NCI-H446 (cell line): ENCODE measurements at places on chromosomes 7 and 10.

GRCh38 chr10:73414230-73414945 is 530 bp upstream of the ANXA7 start:
- DNase-seq, result no peak

- DNase-seq, result no peak
Observed at GRCh38 chr10:11798845-11799735, 24.1 kb upstream of the PROSER2 start.

DNA sequence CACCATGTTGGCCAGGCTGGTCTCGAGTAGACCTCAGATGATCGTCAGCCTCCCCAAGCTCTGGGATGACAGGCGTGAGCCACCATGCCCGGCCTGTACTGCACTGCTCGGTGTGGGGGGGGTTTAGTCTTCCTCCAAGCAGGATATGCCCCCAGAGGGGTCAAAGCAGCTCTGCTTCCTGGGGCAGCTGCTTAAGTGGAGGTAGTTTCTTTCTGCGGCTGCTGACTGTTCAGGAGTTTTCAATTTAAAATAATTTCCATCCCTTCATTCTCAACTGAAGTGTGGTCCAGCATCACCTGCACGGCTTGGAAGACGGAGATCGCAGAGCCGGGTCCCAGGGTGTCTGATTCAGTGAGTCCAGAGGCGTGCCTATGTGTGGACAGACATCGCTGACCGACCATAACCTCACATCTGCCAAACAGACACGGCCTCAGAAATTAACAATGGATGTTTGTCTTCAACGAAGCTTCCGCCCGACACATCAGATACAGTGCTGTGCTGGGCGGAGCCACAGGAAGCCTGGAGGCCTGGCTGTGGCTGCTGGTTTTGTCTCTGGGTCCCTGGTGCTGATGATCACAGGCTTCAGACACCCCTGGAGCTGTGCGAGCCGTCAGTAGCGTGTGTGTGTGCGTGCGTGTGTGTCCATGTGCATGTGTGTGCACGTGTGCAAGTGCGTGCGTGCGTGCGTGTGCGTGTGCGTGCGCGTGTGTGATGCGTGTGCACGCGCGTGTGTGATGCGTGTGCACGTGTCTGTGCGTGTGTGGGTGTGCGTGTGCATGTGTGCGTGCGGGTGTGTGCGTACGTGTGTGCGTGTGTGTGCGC is 226.5 kb upstream of the PITRM1 start:
- no peak for DNase-seq

- peak; percentile 71 for DNase-seq
Observed at GRCh38 chr7:31192986-31193385, 140.9 kb downstream of the ADCYAP1R1 start.

DNA sequence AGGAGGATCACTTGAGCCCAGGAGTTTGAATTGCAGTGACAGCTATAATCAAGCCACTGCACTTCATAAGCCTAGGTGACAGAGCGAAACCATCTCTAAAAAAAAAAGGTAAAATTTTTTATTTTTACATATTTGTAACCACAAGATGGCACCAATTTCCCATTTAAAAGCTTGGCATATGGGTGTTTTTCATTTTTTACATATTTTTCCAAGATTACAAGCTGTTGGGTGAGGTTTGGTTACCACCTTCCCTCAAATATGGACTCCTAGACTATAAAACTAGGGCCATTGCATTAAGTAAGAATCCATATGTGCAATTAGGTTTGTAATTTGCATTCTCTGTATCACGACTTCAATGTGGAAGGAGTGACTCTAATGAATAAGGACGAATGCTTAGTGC is 129.3 kb upstream of the ACBD5 start:
- DNase-seq, result no peak

DNA sequence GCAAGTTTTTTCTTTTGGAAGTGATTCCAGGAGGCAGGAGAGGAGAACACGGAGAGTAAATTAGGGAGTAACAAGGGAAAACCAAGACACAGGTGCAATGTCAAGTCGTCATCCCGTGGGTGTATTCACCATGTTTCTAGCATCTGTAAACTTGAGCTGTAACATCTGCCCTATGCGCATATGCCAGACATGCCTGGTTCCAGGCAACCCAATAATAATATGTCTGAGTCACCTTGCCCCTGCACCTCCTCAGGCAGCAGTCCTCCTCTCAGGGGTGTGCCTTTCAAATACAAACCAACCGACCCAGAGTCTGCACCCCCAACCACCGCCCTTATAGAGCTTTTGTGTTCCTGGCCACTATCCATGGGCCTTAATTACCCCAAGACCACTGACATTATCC is 107.0 kb upstream of the PDE1C start:
- DNase-seq, result peak; percentile 19

DNA sequence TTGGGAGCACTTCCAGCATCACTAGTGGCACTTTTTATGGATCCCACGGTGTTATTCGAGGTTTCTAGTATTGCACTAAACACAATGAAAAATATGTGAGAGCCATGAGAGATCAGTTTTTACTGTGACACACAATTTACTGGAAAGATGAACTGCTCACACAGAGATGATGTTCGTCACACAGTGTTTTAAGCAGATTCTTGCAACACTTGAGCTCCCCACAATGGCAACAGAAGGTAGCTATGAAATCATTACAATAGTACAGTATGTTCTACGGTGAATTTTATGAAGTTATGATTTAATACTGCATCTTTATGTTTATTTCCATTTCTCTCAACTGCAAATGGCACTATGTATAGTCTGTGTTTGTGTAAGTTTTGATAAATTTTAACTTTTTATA is 27.4 kb upstream of the ENTPD1 start:
- DNase-seq, result no peak

GRCh38 chr10:48556713-48557112 is 48.2 kb downstream of the ARHGAP22 start:
- DNase-seq, result no peak

DNA sequence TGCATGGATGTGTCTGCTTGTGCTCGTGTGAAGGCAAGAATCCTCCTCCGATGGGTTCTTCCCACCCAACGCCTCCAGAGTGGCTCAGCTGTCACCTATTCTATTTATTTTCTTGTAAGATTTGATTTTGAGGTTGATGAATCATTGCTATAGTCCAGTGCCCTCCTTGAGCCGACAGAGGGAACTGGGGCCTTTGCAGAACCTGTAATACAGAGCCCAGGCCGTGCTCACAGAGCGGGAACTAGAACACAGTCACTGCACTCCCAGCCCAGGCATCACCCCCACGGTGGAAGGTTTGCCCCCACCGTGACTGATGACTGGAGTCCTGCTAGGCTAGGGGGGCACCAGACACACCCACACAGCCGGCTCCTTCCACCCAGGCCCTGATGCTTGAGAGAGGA is 2.0 kb downstream of the RARRES2 start:
- DNase-seq, result no peak

GRCh38 chr10:12777840-12778585 is 223.5 kb downstream of the CCDC3 start:
- no peak for DNase-seq

DNA sequence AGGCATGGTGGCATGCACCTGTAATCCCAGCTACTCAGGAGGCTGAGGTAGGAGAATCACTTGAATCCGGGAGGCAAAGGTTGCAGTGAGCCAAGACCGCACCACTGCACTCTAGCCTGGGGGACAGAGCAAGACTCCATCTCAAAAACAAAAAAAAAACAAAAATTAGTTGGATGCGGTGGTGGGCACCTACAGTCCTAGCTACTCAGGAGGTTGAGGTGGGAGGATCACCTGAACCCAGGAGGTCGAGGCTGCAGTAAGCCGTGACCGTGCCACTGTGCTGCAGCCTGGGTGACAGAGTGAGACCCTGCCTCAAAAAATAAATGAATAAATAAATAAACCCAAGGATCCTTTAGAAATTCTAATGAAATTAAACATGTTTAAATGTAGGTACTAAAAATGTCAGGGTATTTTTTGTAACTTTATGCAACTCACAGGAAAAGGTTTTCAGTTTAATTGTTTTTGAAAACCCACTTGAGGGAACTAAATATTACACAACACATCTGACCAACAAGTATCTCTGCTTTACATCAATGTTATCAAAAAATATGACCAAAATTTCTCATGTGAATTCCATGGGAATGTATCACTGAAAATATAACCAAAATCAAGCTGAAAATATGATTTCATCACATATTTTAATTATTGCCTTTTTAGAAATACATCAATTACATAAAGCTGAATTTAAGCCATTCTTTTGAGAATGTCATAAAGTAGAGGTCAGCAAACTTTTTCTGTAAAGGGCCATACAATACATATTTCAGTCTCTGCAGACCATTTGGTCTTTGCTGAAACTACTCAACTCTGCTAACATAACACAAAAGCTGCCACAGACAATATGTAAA is 23.9 kb downstream of the UPF2 start:
- no peak for DNase-seq

DNA sequence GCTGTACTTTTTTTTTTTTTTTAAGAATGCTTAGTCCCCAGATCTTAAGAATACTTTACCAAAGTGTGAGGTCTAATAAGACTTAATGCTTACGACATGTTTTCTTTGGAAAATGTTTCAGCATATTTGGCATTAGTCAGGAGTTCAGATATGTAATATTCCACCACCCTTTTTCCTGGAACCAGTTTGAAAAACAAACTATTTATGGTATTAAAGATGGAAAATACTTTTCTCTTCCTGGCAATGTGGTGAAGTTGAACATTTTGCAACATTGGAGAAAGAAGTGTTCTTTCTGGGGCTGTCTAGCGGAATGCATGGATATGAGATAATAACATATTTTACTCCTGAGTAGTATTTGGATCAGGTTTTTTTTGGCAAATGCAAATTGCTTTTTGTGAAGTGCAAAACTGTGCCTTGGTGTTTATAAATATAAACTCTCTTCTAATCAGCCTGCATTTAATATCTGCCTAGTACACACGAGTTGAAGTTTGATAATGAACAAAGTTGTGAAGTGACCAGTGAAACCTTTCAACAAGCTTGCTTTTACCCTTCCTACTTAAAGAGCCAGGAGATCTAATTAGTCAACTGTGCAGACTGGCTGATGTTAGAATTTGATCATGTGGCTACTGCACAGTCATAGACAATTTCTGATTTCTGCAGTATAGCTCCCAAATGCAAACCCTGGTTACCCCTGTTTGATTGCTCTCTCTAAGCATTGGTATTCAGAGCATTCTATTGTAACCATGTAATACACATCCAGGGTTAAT is 20.9 kb downstream of the MAP3K8 start:
- no peak for DNase-seq

GRCh38 chr7:26101361-26102151 is 50.4 kb upstream of the NFE2L3 start:
- no peak for DNase-seq

DNA sequence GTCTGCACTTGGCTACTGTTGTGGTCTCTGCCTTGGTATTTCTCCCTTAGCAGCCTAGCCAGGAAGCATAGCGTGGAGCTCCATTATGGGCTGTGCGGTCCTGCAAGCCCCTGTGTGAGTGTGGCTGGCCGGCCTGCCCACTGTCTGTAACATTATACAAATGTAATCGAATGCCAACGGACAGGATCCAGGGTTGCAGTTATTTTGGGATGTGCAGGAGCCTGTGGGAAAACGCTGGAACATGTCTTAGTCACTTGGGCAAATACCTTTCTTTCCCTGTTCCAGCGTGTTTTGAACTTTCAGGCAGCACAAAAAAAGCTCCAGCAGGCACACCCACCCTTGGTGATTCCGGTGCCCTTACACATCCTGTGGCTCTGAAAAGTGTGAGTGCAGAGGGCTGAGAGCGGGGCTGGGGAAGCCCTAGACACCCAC is 29.5 kb downstream of the BAG3 start:
- DNase-seq, result no peak

- DNase-seq, result no peak
Observed at GRCh38 chr7:25574828-25575227, 346.5 kb upstream of the NPVF start.
